ENCODE measurements at places on chromosomes 11 and 22. TPM values are rescaled to one million over a fixed set of nuclear protein-coding genes. Genes with fewer than 3 reads are reported as not detected.

DNA sequence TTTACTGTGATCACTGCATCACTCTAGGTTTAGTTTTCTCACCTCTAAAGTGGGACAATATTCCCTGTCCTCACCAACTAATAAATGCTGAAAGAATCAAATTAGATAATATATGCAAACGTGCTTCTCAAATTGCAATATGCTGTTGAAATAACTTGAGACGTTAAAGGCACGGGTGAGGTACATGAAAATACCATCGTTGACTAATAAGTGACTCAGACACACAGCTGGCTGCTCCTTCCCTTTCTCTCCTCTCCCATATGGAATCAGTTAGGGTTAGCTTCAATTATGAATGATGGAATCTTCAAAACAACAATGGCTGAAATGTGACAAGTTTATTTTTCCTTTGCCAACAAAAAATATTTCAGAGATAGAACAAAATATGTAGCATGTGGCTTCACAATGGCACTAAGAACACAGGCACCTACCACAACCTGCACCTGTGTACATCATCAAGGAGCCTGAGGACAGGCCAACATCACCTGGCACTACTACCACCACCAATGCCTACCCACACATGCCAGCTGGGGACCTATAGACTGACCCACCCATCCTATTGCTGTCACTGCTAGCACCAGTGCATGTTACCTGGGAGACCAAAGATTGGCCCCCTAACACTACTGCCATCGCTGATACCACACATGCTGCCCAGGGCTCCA lies 13.7 kb downstream of the GDPD4 start:
- DNase-seq = peak; percentile 90

GRCh38 chr11:60194511-60194910 lies 11.6 kb upstream of the MS4A6A start:
- no peak for DNase-seq

GRCh38 chr11:8098361-8098760 lies 17.4 kb downstream of the TUB start:
- DNase-seq = no peak

- DNase-seq = peak; percentile 26
Measured at GRCh38 chr11:114395736-114396135, 4.6 kb downstream of the C11orf71 start.

- no peak for DNase-seq
Measured at GRCh38 chr11:1270476-1270875, 39.0 kb downstream of the TOLLIP start.

DNA sequence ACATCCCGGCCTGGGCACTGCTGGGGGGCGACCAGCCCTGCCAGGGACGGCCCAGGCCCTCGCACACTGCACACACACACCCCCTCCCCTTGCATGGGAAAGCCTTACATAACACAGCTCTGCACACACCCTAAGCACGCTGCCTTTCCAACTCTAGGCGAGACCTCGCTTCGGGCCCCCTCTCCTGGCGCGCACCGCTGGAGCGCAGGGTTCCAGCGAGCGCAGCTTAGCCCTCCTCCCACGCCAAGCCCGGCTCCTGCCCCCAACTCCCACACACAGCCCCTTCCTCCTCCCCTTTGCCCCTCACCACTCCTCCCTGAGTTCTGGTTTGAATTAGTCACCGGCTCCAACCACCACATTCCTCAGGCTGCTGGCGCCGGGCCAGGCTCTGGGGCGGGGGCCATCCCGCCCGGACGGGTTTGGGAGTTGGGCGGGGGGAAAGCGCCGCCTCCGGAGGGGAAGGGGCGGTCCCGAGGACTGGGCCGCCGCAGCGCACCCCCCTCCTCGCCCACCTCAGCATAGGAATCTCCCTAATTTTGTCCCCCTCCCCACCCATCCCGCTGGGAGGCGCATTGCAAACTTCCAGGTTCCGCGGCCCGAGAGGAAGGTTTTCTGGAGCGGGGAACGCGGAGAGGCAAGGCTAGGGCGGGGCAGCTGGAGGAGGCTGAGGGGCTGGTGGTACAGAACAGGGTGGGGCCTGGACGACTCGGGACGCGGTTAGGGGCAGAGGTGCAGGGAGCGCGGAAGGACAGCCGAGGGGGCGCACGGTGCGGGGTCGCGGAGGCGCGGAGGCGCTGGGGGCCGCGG lies 966 bp downstream of the AHNAK start:
- DNase-seq = peak; percentile 95

SMIM35 gene
- not detected for total RNA-seq

USH1C gene
- total RNA-seq = not detected

Measured in HT1080 (cell line).